Activated T-helper 1 cell treated with Interleukin-2 at 50 U/mL for 16 hours (primary cell): ENCODE measurements at places on chromosomes 5 and 9.

DNA sequence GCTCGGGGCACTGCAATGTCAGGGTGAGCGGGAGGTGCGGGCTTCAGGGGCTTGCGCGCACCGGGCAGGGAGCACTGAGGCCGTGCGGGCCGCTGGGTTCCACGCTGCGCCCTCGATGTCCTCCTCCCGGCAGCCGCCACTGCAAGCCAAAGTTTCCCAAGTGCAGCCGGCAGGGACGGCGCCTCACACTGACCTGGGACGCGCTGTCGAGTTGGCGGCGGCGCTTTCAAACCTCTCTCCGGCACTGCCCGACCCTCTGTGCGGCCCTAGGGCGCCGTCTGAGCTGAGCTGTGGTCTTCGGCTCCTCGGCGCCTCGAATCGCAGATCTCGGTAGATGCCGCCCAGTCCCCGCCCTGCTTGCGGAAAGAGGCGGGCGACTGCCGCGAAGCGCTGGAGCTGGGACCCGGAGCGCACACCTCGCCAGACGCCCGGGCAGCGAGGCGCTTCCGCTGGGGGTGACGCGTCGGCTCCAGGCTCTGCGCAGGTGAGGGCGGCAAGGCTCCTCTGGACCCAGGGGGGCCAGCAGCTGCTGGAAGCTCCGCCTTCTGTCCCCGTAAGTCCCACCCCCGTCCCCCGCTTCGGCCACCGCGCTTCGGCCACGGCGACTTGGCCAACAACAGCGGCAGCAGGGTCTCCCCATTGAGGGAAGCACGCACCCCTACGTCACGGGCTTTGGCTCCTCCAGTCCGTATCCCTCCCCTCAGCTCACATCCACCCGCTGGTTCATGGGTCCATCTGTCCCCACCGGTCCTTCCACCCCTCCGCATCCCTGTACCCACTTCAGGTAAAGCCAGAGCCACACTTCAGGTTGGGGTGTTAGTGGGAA, at the start of gene ANKRD34B:
Gene ANKRD34B, minus strand, starts transcription at position 320 of the 826 bp plus-strand sequence. CDS start 10,261 bp downstream, outside the sequence.
- no peak for DNase-seq

DNA sequence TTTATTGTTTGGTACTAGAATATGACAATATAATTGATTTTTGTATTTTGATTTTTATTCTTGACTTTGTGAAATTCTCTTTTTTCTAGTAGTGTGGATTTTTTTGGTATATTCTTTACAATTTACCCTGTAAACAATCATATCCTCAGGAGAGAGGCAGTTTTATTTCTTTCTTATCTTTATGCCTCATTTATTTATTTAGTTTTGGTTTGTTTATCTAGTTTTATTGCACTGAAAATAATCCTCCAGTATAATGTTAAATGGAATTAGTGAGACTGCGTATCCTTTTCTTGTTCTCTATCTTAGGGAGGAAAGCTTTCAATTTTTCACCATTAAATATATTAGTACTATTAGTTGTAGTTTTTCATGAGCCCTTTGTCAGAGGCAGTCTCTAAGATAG, 109.4 kb downstream of the MACROH2A1 start:
- no peak for DNase-seq

DNA sequence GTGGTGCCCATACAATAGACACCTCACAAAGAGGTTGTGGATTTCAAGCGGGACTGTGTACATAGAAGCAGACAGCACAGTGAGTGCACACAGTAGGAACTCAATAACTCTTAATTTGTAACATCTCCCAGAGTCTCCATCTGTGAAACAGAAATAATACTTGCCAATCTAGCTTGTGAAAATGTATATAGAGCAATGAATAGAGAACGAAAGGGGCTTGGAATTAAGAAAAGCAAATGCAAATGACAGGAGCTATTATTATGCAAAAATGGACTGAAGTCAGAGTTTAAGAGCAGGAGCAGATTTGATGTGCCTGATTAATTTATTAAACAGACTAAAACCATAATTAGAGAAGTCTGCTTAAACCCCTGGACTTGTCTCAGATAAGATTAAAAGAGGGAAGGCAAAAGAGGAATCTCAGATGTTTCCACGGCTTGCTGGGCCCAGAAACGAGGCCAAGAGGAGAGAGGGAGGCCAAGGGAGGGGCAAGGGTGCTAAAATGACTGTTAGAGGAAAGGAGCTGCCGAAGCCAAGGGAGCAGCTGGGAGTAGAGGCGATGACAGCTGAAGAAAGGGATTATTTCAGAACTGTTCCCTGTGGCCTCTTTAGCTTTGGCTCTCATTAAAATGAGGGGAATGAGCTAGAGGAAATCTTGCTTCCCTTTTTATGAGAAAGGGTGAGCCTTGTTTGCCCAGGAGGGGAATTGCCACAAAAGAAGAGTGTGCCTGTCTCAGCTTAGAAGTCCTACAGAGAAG, 72.1 kb downstream of the FEM1C start:
- DNase-seq = no peak

GRCh38 chr9:137318602-137319001, 16.5 kb upstream of the NRARP start:
- no peak for DNase-seq

DNA sequence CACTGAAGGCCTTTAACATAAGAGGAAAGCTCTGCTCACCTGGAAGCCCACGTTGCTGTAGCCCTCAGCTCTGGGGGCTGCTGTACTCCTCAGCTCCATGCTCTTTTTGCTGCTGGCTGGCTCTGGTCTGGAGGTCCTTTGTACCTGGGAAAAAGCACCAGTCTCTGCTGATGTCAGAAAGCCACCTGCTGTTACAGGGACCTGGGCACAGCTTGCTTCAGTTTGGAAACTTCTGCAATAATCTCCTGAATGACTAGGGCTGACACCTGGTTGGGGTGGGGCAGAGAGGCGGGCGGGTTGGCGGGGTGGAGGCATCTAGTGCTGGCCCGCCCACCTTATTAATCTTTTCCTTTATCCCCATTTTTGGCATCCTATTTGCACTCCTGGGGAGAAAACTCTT, at the start of gene SLC28A3:
Gene SLC28A3, minus strand, starts transcription at position 224 of the 400 bp plus-strand sequence. Its CDS starts 125 bp downstream, at position 99.
- DNase-seq = no peak

- DNase-seq = no peak
Measured at GRCh38 chr5:27944471-27944870, 906.1 kb upstream of the CDH9 start.

GRCh38 chr5:167217097-167217743, 1074.2 kb upstream of the WWC1 start:
- no peak for DNase-seq

- no peak for DNase-seq
Measured at GRCh38 chr5:40841068-40841805, at the start of gene CARD6. CARD6 (plus strand) TSS chr5:40841367; CDS start chr5:40841383, 16 bp downstream.

- DNase-seq = no peak
Measured at GRCh38 chr5:109258755-109259154, 151.0 kb downstream of the PJA2 start.

DNA sequence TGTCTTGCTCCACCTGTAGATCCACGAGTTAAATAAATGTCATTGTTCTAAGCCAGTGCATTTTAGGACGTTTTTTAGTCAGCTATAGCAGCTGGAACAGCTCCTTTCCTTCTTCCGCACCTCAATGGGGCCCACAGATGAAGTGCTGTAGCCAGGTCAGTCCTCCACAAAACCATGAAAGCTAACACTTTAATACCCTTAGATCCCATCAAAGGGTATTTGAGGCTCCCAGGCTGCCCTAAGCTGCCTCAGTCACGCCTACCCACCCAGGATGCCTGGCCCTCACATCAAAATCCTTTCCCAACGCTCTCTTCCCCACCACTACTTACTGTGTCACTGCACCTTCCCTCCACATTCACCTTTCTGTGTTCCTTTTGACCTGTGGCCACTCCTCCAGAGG, 44.1 kb upstream of the ACO1 start:
- DNase-seq = no peak

DNA sequence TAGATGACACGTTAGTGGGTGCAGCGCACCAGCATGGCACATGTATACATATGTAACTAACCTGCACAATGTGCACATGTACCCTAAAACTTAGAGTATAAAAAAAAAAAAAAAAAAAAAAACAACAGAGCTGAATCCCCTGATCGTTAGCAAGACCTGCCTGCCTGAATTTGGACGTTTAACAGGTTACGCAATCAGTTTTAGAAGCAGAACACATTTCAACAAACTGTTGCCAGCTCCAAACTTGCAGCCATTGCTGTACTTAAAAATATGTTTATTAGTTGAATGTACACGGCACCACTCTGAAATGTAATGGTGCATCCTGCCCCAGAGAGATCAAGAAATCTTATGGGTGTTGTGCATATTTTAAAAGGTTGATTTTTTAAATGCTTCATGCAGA, 680.0 kb downstream of the TLE4 start:
- no peak for DNase-seq

- no peak for DNase-seq
Measured at GRCh38 chr9:13923381-13923780, 390.6 kb downstream of the NFIB start.

DNA sequence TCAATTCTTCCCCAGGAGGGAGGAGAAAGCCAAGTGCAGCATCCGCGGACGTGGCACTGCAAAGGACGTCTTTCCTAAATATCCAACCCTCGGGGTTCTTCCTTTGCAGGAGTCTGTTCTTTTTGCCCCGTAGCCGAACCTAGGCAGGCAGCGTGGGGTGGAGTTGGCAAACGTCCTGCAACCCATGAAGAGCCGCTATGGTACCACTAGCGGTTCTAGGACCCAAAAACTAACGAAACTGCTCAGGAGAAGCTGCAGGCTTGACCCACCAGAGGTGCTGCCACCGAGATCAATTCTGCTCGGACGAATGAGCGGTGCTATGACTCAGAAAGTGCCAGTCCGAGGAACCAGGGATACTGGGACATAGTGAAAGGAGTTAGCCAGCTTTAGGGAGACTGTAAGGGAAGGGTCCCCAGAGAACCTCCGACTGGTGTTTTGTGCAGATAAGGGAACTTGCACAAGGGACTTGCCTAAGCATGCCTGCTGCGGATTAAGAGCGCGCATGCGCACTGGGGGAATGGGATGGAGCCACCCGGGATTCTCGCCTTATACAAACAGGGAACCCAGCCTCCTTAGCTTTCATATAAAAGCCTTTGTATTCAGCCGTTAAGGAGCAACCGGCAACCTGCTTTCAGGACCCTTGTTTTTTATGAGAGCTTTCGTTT, 32.7 kb downstream of the ANXA2R start:
- DNase-seq = peak; percentile 69

GRCh38 chr9:8960254-8960653, 1160.7 kb upstream of the DMAC1 start:
- DNase-seq = no peak
